ENCODE measurements at places on chromosomes 6 and 20. TPM values are rescaled to one million over a fixed set of nuclear protein-coding genes. Genes with fewer than 3 reads are reported as not detected.

DNA sequence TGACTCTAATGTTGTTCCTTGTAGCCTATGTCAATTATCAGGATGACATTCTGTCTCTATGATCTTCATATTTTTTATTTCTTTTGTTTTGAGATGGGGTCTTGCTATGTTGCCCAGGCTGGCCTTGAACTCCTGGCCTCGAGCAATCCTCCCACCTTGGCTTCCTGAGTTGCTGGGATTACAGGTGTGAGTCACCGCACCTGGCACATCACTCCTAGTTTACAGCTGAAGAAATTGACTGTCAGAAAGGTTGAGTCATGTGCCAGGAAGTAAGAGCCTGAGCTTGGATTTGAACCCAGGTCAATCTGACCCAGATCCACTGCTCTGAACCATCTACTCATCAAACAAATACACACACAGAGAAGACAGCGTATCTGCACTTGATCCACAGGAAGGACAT, 14.4 kb downstream of the PPP1R3G start:
- no peaks in the 10 kb centered on the region for H3K36me3 ChIP-seq
- H3K27ac ChIP-seq: no peak overlapping the region
- DNase-seq: no peak
- no peaks in the 10 kb centered on the region for H3K4me1 ChIP-seq
- H3K4me3 ChIP-seq: no peak overlapping the region
- H3K27me3 ChIP-seq: no peaks in the 10 kb centered on the region

DNA sequence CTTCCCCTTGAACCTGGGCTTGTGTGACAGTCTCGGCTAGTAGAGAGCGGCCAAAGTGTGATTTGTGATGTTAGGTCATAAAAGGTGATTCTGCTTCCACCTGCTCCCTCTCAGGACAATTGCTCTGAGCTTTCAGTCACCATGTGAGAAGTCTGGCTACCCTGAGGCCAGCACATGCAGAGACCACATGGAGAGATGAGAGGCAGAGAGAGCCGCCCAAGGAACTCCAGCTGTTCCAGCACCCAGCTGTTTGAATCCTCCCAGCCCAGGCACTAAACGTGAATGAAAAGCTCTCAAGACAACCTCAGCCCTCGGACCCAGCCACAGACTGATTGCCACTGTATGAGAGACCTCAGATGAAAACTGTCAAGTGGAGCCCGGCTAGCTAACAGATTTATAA, 143.4 kb upstream of the EEF1E1 start:
- H3K27me3 ChIP-seq: no peaks in the 10 kb centered on the region
- no peak overlapping the region for H3K27ac ChIP-seq
- no peaks in the 10 kb centered on the region for H3K4me1 ChIP-seq
- no peaks in the 10 kb centered on the region for H3K36me3 ChIP-seq
- DNase-seq: no peak

DNA sequence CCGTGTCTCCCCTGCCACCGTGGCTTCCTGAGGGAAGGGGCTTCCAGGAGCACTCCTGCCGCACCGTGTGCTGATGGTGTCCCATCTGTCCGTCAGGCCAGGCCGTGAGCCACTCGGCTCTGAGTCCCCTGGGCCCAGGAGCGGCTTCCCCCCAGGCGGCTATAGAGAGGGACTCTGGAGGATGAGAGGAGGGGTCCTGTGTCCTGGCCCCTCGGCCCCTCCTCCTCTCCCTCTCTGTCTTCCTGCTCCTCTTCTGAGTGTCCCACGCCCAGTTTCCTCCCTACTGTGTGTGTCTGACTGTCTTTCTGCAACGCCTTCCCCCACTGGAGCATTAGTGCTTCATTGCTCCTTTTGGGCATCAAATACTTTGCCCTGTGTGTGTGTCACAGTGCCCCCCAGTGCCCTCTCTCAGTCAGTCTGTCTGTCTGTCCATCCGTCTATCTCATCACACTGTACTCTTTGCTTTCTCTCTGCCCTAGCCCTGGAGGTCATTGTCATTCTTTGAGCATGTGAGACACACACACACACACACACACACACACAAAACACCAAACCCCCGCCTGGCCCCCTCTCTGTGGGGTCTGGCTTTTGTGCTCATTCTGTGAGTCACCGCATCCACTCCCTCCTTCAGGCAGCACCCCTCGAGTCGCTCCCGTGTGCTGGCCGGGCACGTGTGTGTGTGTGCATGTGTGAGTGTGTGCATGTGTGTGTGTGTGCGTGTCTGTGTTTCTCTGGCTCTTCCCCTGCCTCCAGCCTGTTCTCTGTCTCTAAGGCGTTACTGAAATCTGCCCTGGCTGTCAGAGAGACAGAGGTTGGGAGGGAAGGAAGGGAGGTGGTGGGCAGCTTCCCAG, 71.9 kb downstream of the SRC start:
- peaks cover 4% of the 10 kb centered on the region for H3K27me3 ChIP-seq
- peak; percentile 78 for DNase-seq
- H3K4me3 ChIP-seq: no peak overlapping the region
- H3K27ac ChIP-seq: no peak overlapping the region
- peaks cover 36% of the 10 kb centered on the region for H3K4me1 ChIP-seq
- no peaks in the 10 kb centered on the region for H3K36me3 ChIP-seq

Gene CST5
- 0.65 TPM for polyA plus RNA-seq

Gene ADAM33
- polyA plus RNA-seq: 16.4 TPM

Gene SPTLC3
- 3.0 TPM for polyA plus RNA-seq

Gene MOCS3
- polyA plus RNA-seq: 1.8 TPM

Gene DCDC2
- 2.6 TPM for polyA plus RNA-seq
